ENCODE measurements at places on chromosomes 13 and 19.

DNA sequence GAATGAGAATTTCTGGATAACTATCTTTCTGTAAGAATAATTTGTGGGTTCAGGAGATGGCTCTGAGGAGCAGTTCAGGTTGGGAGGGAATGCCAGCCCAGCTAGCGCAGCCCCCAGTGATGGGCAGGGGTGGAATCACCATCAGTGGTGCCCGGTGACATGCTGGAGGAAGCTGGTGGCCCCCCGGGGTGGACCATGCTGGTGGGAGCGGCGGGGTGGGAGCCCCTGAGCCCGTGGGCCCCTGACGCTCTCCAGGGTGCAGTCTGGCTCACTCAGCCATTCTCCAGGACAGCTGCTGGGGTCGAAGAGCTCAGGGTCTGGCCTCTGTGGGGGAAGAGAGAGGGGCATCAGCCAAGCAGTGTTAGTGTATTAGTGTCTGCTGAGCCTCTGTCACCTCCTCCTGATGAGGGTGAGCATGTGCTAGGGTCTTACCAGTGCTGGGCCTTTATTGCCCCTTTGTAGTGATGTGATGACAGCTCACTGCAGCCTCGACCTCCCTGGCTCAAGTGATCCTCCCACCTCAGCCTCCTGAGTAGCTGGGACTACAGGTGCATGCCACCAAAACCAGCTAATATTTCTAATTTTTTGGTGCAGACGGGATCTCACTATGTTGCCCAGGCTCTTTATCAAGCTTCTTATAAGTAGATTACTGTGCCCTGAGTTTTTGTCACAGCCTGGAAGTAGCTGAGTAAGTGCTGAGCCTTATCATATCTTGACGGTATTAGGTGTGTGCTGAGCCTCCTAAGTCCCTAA, 10.4 kb downstream of the HIPK4 start:
- DNase-seq = no peak

DNA sequence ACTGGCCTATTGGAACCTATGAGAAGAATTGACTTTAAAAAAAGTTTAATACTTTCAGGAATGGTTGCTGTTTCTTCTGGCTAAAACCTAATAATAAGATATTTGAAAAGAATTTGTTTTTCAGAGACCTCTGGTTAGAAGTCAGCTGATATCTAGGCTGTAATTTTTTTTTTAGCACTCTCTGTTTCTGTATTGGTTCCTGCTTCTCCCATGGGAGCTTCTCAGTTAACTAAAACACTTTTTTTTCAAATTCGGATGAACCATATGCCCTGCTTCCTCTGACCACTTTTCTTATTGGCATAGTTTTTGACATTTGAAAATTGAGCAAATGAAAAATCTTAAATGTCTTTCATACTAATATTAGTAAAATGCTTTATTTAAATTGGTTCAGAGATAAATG, 163.5 kb upstream of the SLC10A2 start:
- no peak for DNase-seq

DNA sequence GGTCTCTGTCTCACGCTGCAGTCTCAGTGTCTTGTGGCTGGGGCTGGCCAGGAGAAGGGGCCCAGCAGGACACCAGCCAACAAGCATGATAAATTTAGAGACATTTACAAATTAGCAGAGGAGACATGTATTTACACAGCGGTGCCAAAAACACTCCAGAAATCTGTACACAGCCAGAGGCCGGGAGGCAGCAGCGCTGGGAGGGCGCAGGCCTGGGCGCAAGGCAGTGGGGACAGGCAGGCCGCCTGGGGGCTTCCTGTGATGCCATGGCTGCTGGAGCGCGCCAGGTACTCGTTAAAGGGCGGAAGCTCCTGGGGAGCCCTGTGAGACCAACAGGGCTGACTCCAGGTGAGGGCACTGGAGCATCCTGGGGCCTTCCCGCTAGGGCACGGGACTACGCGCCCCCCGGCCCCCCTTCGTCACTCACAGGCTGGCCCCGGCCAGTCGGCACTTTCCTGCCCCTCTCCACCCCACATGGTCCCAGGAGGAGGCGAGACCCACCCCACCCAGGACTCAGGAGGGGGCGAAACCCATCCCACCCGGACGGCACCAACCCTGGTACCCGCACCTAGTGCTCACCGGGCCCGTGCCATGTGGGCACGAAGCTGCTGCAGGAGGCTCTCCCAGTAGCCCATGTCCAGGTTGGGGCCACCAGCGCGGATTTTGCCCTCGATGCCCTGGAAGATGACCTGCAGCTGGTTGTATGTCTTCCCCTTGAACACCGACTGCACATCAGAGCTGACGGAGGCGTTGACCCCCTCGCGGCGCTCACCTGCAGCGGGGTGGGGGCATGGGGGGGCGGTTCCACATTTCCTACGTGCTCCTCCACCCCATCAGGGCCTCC, 7.4 kb upstream of the TBXA2R start:
- DNase-seq = no peak

- no peak for DNase-seq
Observed at GRCh38 chr13:110232142-110232541, 74.8 kb downstream of the COL4A1 start.

- DNase-seq = no peak
Observed at GRCh38 chr13:27979001-27979643, 9.4 kb downstream of the URAD start.

- DNase-seq = no peak
Observed at GRCh38 chr13:105445796-105446195, 1089.7 kb downstream of the EFNB2 start.

- DNase-seq = peak; percentile 43
Observed at GRCh38 chr13:102846261-102847015, 606 bp downstream of the ERCC5 start.

DNA sequence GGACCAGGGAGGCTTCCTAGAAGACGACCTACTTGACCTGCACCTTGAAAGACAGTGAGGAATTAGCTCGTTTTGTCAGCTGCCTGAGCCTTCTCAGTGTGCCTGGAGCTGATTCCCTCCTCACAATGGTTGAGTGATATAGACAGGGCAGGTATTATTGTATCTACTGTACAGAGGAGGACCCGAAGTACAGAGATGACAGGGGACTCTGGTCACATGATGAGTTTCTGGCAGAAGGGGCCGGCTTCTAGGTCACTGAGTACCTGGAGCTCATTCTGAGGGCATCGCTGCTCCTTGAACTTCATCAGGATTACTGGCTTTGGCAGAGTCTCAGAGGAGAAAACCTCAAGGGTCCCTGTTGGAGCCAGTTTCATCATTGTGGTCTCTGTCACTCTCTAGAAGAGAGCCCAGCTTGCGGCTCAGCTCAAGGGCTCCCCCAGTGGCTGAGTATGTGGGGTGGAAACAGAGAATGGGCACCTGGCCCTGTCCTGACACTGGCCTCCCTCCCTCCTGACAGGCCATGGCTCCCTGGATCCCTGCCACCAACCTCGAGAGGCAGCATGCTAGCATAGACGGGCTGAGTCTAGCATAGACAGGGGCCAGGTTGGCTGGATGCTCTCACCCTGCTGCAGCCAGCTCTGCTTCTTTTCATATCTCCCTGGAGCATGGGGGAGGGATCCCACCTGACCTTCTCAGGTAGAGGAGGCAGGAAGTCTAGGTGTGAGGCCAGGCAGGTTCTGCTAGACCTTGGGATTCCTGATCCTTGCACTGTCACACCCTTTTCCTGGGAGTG, 38.7 kb downstream of the NFIX start:
- peak; percentile 30 for DNase-seq

DNA sequence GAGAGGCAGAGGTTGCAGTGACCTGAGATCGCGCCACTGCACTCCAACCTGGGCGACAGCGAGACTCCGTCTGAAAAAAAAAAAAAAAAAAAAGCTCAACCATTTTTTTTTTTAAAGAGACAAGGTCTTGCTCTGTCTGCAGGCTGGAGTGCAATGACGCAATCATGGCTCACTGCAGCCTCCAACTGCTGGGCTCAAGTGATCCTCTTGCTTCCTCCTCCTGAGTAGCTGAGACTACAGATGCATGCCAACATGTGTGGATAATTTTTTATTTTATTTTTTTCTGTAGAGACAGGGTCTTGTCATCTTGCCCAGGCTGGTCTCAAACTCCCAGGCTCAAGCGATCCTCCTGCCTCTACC, 10.3 kb downstream of the EHD2 start:
- no peak for DNase-seq

- DNase-seq = no peak
Observed at GRCh38 chr13:52673465-52673864, 20.8 kb downstream of the SUGT1 start.

DNA sequence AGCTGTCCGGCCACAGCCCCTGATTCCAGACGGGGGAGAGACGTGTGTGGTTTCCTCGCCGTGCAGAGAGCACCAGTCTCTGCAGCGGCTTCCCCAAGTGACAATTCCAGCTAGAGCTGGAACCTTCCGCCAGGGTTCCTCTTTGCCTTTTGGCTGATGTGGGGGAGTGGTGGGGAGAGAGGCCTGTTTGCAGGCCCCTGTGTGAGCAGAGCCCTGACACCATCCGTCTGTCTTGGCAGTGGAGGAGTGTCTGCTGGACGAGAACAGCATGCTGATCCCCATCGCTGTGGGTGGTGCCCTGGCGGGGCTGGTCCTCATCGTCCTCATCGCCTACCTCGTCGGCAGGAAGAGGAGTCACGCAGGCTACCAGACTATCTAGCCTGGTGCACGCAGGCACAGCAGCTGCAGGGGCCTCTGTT, 25.0 kb downstream of the LAMP1 start:
- no peak for DNase-seq

Measured in NCI-H1092 treated with DMSO at 0.1 percent for 48 hours (cell line).